GDM1 (cell line): ENCODE measurements at places on chromosomes 11 and 22.

GRCh38 chr11:43986327-43986726 is 43.9 kb downstream of the C11orf96 start:
- no peak for DNase-seq

GRCh38 chr22:37909766-37910165 is 3.7 kb downstream of the MICALL1 start:
- DNase-seq: no peak

- no peak for DNase-seq
Measured at GRCh38 chr22:43293259-43293654, 49.9 kb downstream of the SCUBE1 start.

- DNase-seq: peak; percentile 92
Measured at GRCh38 chr11:33893711-33894397, 2.0 kb upstream of the LMO2 start.

DNA sequence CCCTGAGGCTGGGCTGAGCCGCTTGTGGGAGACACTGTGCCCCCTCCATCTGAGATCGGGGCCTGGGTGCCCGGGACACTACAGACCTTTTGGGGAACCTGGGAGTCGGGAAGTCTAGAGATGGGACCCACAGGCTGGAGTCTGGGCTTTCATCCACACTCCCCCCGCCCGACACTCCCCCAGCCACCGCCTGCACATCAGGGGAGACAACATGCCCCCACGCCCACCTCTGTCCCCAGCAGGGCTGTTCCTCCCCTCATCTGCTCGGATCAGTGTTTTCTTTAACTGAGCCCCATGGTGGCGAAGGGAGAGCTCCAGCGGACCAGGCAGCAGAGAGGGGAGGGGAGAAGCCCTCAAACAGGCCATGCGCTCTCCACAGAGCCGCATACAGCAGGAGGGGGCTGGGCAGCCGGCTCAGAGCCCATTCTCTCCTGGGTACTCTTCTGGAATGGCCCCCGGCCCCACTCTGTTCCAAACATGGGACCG is 174.7 kb downstream of the IGLL1 start:
- no peak for DNase-seq

DNA sequence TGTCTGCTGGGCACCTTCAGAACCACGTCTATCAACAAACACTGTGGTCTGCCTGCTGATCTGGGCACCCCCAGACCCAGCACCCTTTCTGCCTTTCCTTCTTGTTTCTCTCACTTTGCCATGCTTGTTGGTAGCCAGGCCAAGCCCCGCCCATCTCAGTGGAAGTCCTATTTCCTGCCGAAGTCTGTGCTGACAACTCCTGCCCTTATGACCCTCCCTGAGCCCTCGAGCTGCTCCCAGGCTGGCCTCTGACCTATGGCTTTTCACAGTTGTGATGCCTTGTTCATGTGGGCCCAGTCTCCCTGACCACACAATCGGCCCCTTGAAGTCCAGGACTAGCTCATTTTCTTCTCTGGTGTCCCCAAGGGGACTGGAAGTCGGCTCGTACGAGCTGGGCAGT is 132.1 kb downstream of the DSCAML1 start:
- no peak for DNase-seq

DNA sequence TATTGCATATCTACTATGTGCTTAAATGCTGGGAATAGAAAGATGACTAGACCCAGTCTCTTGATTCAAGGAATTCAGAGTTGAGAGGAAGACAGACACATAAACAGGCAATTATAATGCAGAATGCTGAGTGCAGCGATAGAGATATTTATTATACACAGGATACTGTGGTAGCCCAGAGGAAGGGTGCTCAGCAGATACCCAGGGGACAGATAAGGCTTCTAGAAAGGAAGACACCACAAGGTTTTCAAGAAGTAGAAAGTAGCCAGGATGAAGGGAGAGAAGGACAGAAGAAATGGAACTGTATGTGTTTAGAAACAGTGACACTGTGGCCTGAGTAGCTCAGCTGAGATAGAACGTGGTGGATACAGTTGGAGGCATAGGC is 79.4 kb upstream of the NNMT start:
- DNase-seq: peak; percentile 73

DNA sequence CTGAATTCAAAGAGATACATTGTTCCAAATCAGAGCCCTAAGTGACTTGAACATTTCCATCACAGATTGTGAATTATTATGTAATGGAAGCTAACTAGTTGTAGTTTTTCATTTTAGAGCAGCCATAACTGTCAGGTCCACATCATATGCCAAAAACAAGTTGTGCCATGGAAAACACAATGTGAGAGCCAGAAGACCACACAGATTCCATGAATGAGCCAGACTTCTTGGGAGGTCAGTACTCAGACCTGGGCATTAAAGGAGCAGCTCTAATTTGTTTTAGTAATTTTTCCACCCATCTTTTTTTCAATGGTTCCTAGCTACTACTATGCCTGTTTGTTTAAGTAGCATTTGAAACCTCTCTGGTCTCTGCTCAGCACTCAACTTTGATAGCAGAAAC is 279.4 kb downstream of the FAT3 start:
- DNase-seq: no peak

DNA sequence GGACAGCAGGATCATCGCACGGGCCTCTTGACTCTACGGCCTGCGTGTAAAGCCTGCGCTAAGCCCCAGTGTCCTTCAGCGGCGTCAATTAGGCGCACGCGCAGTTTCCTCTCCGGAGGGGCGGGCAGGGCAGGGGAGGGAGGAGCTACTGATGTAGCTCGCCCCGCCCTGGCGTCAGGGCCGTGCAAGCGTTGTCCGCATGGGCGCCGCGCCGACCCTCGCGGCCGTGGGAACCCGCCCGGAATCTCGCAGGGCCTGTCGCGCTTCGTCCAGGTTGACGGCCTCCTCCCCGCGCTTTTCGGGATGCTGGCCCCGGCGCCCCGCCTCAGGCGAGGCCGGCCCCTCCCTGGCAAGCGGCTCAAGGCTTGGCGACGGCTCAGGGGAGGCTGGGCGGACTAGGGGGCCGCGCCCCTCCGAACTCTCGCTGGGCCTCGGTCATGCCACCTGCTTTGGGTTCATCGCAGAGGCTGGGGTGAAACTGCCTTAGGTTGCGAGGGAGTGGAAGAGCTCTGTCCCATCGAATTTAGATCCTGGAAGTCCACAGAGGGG is 61.1 kb downstream of the ST3GAL4 start:
- no peak for DNase-seq

DNA sequence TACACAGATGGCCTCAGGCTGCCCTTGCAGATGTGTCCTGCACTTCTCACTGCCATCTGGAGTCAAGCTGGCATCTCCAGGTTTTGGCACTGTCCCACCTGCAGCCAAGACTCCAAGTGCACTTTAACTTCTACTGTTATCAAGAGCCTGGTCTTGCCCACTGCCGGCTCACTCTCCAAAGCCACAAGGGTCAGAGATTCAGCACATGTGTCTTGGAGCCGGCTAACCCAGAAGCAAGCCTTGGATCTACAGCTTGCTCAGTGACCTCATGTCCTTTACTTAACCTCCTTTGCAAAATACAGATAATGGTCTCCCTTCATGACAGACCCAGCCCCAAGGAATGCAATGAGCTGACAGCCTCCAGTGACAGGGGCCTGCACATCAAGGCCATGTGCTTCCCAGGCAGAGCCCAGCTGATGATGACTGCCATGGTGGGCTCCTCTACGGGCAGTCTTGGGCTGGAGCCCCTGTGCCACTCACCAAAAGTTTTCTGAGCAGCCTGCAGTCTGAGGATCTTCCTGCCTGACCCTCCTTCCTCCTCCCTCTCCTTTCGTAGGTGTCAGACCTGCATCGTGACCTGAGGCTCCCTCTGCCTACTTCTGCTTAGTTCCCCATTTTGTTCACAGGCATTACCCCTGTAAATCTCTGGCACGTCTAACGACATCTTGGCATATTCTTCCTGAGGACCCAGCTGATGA is 9.0 kb downstream of the TP53AIP1 start:
- peak; percentile 40 for DNase-seq

DNA sequence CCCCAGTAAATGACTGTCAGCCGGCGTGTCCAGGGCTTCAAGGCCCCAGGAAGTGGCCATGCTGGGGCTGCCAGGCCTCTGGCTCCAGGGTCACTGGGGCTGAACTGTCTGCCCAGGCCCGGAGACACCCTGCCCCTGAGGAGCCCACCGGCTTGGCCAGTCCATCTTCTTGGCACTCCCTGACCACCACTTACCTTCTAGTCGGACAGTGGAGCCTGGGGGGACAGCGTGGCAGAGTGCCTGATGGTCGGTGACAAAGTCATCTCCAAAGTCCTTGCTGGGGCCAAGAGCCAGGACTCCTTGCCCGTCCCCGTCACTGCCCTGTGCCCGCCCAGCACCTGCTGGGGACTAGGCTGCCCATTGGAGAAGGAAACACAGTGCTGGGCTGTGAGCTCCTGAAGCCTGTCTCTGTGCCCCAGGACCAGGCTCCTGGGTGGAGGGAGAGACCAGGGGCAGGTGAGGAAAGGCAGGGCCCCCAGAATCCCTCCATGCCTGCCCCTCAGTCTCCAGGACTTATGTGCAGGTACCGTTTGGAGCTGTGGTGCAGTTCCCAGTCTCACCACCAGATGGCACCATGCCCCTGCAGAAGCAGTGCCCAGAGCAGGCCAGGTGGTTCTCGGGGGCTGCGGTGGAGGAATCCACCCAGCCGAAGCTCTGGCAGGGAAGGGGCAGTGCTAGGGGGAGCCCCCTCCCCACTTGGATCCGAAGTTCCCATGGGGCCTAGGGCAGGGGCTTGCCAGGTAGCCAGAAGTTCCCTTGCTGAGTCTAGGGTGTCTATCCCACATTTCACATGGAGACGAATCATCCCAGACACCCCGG is 6.0 kb upstream of the CCDC188 start:
- peak; percentile 66 for DNase-seq

- DNase-seq: no peak
Measured at GRCh38 chr22:49025791-49026493, 801.7 kb downstream of the BRD1 start.

DNA sequence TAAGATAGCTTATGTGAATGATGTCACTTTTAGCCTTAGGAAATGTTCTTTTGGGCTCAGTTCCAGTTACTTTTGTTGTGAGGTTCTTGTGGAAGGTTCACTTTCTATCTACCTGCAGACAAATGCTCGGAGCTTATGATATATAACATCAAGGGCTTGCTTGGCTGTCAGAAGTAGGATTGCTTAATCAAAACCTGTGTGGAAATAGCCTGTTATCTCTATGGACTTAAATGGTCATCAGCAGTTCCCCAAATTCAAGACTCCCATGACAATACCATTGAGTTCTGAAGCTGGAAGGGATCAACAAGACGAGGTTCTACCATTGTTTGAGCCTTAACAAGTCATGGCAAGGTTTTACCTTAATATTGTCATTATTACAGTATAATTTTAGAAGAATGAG is 43.8 kb downstream of the FLI1 start:
- DNase-seq: no peak

GRCh38 chr11:62600367-62601121 is 1.1 kb downstream of the MTA2 start:
- DNase-seq: no peak

GRCh38 chr11:71255800-71256479 is 3.6 kb upstream of the SHANK2 start:
- DNase-seq: no peak

GRCh38 chr11:70587075-70587389 is 188.7 kb downstream of the CTTN start:
- no peak for DNase-seq

- DNase-seq: peak; percentile 90
Measured at GRCh38 chr11:64745189-64745520, 1.2 kb upstream of the RASGRP2 start.

GRCh38 chr11:45513821-45514340 is 151.5 kb downstream of the CHST1 start:
- DNase-seq: peak; percentile 26

- DNase-seq: no peak
Measured at GRCh38 chr22:43167001-43167589, 15.7 kb downstream of the TSPO start.

GRCh38 chr11:46658259-46658658 is 40.9 kb downstream of the ATG13 start:
- no peak for DNase-seq

DNA sequence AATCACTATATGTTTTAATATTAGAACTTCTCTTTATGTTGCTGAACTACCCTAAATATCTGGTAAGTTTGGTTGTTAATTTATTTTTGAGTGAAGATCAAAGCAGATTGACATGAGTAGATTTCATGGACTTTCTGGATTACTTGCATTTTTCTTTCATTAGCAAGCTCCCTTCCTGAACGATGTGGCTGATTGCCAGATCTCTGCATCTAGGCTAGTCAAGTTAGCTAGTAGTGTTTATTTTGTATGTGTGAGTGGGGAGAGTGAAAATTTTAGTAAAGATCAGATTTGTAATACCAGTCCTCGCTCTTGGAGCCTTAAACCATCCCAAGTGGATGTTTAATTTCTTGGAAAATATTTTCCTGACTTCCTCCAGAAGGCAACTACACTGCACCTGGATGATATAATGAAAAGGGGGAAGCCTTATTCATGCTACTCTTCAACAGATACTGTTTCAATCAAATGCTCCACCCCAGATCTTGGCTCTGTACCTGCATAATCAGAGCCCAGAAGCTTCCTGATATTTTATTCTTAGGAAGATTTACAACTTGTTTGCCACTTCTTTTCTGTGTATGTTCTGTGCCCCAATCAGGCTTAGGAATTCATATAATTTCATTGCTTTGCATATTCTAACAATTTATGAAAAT is 143.2 kb upstream of the GRIA4 start:
- DNase-seq: no peak

- DNase-seq: no peak
Measured at GRCh38 chr11:69471729-69472540, 9.5 kb upstream of the LINC01488 start.
